Central memory CD8-positive, alpha-beta T cell (primary cell): ENCODE measurements at places on chromosomes 11 and 22.
A peak's percentile ranks its signal among the peaks of the same experiment; 100 is the strongest.

GRCh38 chr11:13287036-13287435 lies 9.4 kb downstream of the BMAL1 start:
- DNase-seq, result no peak

GRCh38 chr11:96213500-96213899 lies 129.5 kb downstream of the MAML2 start:
- no peak for DNase-seq

DNA sequence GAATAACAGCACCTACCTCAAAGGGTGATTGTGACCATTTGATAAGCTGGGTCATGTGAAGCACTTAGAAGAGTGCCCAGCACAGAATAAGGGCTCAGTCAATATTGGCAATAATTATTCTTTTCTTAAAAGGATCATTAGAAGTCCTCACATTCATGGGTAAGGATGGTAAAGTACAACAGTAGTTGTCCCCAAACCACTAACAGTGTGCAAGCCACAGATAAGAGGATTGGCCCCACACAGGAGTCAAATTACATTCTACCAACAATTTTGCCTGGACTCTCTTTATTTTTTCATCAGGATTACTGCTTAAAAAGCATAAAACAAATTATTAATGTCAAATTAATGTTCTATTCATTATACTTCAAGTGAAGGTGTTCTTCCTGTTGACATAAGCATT lies 271.5 kb upstream of the PDGFD start:
- no peak for DNase-seq

- DNase-seq, result no peak
These were observed at the start of gene TPH1 for GRCh38 chr11:18046116-18046777. Gene TPH1 (minus strand): TSS chr11:18046269. CDS start chr11:18040762, 5,507 bp downstream.

- DNase-seq, result no peak
These were observed 38.0 kb downstream of the JHY start for GRCh38 chr11:122920579-122920978.

- DNase-seq, result peak; percentile 93
These were observed at the start of gene DUSP8 for GRCh38 chr11:1572197-1573076. Gene DUSP8 (minus strand): TSS chr11:1572271. CDS start chr11:1565826, 6,445 bp downstream.

DNA sequence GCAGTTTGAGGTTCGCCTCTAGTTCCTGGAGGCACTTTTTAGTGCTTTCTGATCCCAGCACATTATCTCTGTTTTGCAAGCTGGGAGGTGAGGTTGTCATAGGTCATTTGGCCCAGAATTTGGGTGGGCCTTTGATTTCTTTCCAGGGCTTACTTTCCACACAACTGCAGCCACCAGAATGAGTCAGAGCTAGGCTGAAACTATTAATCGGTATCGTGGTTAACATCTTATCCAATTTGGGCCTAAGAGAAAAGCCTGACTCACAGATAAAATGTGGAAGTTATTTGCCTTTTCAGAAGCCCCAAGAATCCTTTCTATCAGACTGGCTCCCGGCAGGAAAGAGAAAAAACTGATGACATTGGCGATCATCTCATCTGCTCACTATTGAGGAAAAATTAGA lies 166.4 kb downstream of the KIRREL3 start:
- DNase-seq, result no peak

DNA sequence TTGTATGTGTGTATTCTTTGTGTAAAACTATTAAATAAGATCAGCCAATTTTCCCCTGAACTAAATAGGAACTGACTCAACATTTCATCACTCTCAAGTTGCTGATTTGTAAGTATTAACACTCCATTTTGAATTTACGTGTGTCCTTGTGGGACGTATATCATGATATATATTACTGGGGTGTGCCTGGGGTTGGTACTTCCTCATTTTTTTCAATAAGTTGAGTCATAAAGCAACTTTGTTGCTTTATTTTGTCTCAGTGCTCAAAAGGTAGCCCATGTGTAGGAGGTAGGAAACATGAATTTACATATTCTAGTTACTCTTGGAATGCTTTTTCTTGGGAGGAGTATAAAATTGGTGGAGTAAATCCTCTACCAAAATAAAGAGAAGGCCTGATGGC lies 193.9 kb upstream of the RAG2 start:
- no peak for DNase-seq

DNA sequence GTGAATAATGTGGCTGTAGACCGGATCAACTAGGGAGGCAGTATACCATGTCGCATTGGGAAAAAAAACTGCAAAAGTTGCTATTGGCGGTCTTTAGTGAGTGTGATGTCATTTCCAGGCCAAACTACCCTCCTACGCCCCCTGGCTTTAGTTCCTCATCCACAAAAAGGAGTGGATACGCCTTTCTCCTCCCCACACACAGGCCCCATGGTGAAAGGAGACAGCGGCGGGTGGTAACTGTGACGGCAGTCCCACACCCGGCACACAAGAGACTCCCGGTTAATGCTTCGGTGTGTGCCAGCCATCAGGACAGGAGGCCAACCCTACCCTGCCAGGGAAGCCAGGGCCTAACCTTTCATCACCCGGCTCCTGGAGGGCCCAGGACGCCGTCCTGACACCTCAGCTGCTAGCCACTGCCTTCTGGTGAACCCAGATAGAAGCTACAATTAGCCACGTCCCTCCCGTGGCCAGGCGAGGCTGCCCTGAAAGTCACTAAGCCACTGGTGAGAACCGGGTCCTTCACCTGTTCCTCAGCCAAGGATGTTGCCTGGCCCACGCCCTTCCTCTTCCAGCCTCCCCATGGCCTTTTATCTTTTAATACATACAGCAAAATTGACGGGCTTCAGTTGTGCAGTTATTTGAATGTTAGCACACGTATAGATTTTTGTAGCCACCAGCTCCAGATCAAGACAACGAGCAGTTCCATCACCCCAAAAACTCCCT lies 10.8 kb downstream of the TP53I11 start:
- no peak for DNase-seq

GRCh38 chr11:64489831-64490441 lies 101.1 kb upstream of the SLC22A12 start:
- no peak for DNase-seq

DNA sequence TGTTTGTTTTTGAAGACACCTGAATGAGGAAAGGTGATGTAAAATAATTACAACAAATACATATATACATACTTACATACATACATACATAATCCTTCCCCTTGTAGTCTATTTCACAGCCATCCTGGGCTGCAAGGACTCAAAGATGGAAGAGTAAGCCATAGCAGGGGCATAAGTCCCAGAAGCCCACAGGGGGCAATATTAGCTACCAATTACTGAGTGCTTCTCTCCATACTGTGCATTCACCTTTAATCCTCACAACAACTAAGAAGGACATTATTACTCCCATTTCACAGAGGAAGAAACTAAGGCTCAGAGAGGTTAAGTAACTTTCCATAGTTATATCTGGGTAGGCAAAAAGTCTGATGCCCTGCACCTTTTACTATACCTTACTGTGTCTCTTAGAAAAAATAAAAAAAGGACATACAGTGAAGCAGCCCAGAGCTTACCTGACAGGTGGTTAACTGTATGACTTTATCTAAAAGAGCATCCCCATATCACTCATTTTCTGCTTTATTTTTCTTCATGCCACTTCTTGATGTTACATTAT lies 2.7 kb downstream of the SERGEF start:
- DNase-seq, result no peak

GRCh38 chr11:6755303-6755952 lies 16.3 kb downstream of the OR2AG2 start:
- DNase-seq, result no peak

GRCh38 chr22:28808716-28809355 lies 8.5 kb upstream of the XBP1 start:
- DNase-seq, result no peak

DNA sequence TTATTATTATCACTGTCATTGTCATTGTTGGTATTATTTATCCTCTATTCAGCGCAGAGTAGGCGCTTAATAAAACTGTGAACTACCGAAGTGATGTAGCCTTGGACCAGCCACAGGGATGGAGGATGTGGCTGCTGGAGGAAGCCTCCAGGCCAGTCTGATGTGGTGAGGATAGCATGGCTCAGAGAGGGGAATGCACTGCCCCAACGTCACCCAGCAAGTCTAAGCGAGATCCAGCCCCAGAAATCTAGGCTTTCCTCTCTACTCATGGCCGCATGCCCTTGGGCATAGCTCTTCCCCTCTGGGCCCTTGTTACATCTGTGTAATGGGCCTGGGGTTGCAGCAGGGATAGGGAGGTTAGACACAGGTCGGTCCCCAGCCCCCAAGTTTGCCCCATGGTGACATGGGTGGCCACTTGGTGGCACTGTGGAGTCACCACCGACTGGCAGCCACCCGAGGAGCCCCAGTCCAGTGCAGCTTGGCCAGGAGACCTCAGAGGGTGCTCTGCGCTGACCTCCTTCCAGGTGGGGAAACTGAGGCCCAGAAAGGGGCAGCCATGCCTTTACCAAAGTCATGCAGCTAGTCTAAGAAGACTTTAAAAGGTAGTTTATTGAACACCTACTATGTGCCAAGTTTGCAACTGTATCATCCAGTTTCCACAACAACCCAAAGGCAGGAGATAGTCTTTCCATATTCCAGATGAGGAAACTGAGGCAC lies 395.7 kb downstream of the MN1 start:
- DNase-seq, result no peak

- DNase-seq, result no peak
These were observed 73.0 kb upstream of the APOA1 start for GRCh38 chr11:116910378-116910777.

GRCh38 chr22:37749831-37750595 lies 53.2 kb downstream of the TRIOBP start:
- DNase-seq, result no peak

DNA sequence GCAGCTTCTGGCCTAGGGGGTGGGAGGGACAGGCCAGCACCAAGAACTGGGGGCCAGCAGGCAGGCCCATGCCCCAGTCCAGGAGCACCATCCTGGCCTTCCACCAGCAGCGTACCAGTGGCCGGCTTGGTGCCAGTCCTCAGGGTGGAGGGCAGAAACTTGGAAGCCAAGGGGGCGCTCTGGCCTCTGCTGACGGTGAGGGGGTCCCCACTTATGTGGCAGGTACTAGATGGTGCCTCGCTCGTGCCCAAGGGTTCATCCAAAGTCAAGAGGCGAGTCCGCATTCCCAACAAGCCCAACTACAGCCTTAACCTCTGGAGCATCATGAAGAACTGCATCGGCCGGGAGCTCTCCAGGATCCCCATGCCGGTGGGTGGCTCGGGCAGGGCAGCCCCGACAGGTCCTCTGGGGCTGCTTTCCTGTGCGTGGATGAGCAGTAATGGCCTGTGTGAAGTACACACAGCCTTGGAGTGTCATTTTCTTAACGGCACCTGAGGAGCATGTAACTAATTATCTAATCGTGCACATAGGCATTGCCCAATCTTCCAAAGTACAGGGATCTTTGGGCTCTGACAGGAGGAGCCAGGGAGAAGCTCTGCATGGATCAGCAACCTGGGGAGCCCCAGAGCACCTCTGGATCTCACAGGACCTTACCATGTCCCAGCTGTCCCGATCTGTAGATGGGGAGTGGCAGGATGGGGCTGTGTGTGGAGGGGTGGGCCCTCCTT lies 79.1 kb downstream of the MORC2 start:
- DNase-seq, result no peak

DNA sequence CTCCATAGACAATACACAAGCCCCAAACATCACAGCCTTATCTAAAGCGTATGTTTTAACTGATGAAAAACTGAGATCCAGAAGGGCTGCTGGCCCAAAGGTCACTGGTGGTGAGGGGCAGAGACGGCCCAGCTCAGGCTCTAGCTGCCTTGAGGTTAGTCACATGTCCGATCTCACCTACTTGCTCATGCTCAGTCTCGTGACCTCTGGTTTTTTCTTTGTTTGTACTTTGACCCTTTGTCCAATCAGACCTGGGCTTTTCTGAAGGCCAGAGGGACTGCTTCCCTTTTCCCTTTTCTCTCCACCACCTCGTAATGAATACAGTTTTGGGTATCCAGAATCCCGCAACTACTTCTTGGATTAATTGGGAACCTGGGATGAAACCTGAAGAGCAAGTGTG lies 28.6 kb downstream of the MMP20 start:
- DNase-seq, result no peak

GRCh38 chr11:65489035-65489705 lies 9.7 kb upstream of the MALAT1 start:
- no peak for DNase-seq

- DNase-seq, result no peak
These were observed 21.2 kb upstream of the IL17RA start for GRCh38 chr22:17063411-17064106.

- DNase-seq, result no peak
These were observed 6.0 kb upstream of the OR5B21 start for GRCh38 chr11:58513747-58514367.

- DNase-seq, result no peak
These were observed 57.2 kb downstream of the SC5D start for GRCh38 chr11:121349790-121350189.

DNA sequence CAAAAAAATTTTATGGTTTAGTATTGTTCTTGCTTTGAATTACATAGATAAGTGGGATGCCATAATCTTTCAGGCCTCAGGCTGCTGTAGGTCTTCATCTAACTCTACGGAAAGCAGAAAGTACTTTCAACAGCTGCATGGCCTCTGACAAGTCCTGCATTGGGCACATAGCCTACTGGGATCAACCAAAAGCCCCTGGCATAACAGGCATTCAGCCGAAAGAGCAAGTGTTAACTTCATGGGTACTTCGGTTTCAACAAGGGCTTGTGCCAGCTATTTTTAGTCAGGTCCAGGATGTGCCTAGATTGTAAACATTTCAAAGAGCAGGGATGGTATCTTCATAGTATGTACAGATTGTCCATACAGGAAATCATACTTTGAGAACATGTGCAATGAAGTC lies 3.1 kb downstream of the SLN start:
- no peak for DNase-seq

DNA sequence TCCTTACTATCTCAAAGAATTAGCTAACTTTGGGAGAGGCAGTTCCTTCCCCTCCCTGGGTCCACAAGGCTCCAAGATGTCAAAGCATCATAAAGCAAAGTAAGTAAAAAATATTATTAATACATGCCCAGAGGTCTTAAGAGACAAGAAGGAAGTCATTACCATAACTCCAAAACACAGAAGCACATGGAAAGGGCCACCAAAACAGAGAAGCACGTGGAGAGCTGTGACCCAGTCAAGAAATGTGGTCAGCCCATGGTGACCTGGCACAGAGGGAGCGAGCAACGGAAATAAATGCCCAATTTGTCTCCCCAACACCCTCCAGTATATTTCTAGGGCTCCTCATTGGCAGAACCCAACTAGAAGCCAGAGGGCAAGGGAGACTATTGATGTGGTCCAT lies 277.5 kb upstream of the API5 start:
- no peak for DNase-seq

GRCh38 chr11:109221190-109221589 lies 200.8 kb upstream of the C11orf87 start:
- DNase-seq, result no peak

DNA sequence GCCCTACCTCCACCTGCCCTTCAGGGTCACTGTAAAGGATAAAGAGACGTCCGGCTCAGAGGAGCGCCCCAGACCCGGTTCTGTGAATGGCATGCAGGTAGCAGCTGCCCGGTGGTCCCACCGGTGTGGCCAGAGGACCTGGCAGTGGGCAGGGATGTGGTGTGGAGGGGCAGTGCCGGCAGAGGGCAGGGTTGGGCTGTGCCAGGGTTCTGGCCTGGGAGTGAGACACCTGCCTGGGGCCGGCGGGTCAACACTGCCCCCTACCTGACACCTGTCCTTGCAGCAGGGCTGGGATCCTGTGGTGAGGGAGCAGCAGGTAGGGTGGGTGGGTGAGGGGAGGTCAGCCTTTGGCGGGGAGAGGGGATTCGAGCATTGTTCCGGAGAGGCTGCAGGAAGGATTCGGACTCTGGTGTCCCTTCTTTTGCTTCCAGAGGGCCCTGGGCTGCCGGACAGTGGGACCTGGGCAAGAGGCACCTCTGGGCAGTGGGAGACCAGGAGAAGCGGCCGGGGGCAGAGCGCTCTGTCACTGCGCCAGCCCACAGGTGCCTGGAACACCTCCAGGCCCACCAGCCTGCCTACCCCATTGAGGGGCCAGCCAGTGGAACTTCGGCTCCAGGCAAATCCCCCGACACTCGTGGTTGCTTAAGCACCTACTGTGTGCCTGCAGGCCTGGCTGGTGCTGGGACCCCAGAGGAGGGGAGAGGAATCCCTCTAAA lies 1.6 kb upstream of the PHLDA2 start:
- no peak for DNase-seq
